ENCODE measurements at places on chromosomes 3 and 15.

- DNase-seq, result no peak
Observed at GRCh38 chr15:75785771-75786574, 57.3 kb upstream of the UBE2Q2 start.

DNA sequence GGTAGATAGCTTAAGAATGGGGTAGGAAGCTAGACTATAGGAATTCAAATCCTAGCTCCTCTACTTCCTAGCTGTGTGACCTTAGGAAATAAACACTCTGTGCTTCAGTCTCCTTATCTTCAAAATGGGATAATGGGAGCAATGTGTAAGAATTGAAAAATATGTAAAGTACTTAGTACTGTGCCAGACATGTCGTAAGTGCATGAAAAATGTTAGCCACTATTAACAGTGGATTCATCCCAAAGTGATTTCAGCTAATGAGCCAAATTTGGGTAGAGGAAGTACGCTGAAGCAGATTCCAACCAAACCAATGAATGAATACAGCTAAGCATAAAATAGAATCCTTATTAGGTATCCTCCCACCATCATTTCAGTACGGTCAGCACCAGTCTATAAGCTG, 192.1 kb downstream of the RORA start:
- no peak for DNase-seq

DNA sequence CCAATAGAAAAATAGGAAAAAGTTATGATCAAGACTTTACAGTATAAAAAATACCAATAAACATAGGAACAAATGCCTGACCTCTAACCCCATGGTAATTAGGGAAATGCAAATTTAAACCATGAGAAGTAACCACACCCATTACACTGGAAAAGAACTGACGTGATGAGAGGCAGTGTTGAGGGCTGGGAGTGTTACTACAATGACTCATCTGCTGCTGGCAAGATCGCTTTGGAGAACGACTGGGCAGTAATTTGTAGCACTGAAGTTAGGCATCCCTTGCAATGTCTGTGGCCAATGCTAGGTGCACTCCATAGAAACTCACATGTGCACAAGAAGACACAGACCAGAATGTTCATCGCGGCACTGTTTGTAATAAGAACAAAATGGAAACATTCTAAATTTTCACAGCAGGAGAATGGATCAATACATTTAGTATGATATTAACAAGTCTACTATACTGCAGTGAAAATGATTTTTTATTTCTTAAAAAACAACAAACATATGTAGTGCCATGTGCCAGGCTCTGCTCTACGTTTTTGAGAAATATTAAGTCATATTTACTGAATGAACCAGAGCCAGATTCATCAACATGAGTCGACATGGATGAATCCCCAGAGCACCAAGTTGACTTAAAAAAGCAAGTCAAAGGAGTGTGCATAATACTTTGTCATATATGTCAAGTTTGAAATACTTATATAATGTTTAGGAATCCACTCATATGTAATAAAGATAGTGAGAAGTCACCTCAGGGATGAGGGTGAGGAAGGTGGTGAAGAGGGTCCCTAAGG, 37.6 kb upstream of the EPHB3 start:
- DNase-seq, result no peak

DNA sequence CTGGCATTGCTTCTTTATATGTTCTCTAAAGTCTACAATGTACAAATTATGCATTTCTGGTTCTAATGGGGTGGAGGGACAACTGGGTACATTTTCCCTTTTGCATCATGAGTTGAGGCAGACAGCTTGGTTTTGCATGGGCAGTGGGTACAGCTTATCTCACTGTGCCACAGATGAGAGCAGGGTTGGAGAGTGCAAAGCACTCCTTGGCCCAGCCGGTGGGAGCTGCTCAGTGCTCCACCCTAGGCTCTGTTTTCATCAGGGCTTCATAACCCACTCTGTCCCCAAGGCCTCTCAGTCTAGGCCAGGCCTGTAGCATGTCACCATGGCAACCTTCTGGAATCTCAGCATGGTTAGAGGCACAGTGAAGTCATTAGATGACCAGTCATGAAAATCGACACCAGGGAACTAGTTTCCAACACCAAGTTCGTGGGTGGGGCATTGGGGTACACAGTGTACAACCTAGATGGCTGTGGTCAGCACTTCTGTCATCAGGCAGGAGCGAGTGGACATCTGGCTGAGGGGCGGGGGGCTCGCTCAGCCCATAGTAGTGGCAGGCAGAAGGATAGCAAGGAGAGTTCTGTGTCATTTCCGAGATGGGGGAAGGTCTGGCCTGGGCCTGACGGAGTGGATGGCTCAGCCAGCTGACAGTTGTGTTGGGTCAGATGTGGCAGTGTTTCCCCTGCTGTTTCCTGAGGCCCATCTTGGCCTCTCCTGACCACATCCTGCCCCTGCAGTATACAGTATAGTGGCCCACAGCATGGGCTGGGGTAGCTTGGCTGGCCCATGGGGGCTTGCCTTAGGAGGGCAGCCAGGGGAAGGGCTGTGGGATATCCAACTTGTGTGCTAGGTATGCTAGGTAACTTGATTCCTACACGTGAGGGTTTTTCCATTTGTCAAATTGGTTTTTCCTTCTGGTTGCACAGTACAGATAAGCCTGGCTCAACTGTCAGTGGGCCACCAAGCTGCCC, 75.7 kb upstream of the PRR23C start:
- DNase-seq, result no peak

DNA sequence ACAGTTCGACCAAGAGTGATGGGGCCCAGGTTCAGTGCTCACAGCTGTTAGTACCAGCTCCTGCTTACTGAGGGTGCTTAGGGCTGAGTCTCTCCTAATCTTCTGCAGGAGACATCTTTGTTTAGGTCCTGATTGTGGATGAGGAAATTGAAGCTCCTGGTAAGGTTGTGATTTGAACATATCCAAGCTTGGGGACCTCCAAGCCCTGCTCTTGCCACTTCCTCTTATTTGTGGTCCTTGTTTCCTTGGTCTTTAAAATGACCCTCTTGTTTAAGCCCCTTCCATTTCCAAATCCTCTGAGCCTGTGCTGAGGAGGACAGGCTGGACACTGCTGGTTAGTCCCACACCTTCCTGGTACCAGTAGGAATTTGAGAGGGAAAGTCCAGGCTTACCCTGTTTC, 87.0 kb downstream of the EEFSEC start:
- DNase-seq, result no peak

GRCh38 chr15:73426323-73426994, 16.5 kb upstream of the REC114 start:
- DNase-seq, result no peak

DNA sequence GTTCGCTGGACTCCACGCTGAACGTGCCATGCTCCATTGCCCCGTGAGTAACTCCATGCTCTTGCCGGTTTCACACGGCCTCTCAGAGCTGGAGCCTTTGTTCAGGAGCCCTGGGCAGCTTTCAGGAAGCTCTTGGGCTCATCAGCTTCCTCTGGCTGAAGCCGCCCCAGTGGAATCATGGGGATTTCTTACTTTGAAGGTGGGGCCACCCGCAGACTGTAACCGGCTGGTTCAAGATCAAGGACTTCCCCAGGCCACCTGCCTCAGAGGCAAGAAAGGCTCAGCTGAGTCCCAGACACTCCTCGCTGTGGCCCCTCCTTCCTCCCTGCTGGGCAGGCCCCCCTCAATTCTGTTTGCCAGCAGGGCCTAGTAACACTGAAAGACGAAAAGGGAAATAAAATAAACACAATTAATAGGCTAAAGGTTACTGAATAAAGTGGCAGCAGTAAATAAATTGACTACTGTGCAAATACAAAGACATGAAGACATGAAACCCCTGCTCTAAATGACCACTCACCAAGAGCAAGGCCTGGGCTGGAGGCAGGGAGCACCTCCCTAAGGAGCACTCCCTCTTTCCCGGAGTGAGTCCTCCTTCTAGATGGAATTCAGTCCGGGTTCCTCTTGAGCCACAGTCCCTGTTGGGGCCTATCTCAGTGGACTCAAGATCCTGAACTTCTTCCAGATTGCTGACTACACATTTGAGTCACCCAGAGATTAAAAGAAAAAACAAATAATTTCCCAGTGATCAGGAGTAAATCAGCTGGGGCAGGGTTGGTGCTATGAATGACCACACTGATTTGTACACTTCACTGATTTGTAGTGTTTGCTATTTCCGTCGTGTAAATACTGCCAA, 51.0 kb downstream of the ZDHHC19 start:
- no peak for DNase-seq

DNA sequence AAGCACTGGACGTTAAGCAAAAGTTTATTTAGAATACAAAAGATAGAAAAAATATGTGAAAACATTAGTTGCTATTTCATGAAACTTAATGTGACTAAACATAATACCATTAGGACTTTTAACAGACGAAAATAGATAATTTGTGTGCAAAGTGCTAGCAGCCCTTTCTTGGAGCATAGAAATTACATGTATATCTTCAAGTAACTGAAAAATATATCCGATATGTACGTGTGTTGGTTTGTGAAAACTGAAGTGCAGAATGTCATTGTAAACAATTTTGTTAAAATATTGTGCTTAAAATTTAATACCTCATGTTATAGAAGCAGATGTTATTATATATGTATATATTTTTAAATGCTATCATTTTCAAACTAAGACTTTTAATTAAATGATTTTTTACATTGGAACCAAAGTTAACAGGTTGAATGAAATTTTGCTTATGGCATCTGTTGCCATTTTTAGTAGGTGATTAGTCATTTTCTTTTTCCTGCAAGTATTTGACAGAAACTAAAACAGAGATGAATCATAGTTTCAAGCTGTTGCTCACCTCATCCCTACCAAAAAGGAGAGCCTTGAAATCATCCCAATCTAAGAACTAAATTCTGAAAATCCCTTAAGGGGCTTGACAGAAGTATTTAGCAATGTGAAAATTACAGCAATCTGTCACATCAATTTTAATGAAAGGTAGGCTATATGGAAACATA, 334.8 kb downstream of the NAALADL2 start:
- DNase-seq, result no peak

DNA sequence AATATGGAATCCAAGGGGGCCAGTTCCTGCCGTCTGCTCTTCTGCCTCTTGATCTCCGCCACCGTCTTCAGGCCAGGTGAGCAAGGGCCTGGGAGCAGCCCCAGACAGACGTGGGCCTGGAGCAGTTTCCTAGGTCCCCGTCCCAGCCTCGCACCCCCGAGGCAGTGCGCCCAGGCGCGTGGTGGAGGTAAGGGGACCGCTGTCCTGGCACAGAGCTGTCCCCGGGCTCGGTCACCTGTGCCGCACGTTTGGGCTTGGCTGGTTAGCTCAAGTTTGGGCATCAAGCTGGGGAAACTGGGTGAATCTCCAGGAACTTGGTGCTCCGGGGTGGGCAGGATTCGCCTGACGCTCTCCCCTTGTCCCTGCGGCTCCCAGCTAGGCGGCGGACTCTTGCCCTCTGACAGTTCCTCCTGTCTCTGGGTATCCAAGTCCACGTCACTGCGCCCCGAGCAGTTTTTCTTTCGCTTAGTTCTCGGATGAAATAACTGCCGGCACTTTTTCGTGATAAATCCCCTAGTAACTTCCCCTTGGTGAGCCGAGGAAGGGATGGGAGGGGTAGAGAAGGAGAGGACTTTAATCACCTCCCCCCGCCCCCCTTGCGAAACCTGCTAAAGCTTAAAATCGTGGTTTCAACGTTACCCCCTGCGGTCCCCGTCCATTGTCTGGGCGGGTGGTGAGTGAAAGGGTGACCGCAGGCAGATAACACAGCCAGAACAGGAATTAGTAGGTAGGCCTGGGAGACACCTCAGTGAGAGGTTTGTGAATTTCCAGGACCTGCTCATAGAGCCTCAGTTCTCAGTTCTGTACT, 901 bp downstream of the ALCAM start:
- peak; percentile 45 for DNase-seq

Measured in CD4-positive, alpha-beta T cell (primary cell).